ENCODE measurements at places on chromosomes 11 and 22.

GRCh38 chr22:41915035-41915785, at the start of gene SHISA8:
TSS of gene SHISA8 (minus strand) at chr22:41915074. CDS start at chr22:41914667, 407 bp downstream.
- no peak for DNase-seq

DNA sequence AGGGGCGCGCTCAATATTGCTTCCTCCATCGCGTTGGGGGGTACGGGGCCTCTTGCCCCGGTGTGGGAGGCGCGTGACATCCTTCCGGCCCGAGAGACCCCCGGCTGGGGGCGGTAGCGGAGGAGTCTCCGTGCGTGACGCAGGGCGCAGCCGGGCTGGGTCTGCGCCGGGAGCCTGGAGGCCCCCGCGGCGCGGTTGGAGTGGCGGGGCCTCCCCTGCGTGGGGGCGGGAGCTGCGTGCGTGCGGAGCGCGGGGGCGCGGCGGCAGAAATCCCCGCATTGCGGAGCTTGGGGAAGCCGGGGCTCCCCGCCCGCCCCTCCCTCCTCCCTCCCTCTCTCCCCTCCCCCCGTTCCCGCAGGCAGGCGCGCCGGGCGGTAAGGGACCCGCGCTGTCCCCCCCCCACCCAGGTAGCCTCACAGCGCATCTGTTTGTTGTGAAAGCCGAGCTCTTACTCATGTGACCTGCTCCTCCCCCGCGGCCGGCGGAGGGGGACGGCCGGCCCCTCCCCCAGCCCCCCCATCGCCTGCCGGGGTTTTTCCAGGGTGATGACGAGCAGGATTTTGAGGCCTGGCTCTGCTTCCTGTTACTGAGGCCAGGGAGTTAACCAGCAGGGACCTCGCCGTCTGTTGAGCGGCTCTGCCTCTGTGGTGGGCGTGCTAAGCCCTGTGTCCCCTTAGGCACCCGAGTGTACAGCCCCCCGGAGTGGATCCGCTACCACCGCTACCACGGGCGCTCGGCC, 1.6 kb downstream of the PIM3 start:
- DNase-seq: peak; percentile 95

DNA sequence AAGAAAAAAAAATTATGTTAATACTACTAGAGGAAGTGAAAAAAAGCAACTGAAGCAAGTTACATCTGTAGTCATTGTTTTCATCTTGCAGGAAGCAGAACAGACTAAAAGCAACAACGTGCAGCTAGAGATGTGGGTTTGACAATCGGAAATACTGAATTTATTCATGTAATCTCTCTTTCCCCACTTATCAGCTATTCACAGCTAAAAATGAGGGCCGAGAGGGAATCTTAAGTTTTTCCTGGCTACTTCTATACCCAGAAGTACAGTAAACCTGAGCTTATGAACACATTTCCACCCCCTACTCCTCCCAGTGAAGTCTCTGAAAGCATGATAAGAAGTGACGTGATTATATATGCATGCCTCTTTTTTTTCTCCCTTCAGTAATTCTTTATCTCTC, 116.5 kb downstream of the SPON1 start:
- DNase-seq: no peak

DNA sequence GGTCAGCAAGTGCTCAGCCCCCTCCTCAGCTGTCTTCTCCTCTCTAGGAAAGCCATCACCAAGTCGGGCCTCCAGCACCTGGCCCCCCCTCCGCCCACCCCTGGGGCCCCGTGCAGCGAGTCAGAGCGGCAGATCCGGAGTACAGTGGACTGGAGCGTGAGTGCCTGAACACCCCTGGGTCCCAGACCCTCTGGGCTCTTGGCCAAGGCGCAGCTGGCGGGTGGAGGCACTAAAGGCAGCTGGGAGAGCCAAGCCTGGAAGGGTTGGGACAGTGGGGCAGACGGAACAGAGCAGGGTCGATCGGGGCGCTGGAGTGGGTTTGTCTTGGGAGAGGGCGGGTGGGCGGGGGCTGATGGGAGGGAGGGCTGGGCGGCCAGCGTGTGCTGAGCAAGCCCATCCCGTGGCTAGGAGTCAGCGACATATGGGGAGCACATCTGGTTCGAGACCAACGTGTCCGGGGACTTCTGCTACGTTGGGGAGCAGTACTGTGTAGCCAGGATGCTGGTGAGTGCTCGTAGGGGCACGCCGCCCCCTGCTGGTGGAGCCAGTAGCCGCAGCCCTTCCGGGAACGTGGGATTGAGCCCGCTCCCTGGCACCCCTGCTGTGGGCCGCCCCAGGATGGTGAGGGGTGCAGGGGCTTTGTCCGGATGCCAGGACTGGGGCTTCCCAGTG, 14.1 kb upstream of the MDK start:
- DNase-seq: peak; percentile 62

GRCh38 chr22:22593964-22594656, 35.0 kb upstream of the PRAME start:
- peak; percentile 19 for DNase-seq

DNA sequence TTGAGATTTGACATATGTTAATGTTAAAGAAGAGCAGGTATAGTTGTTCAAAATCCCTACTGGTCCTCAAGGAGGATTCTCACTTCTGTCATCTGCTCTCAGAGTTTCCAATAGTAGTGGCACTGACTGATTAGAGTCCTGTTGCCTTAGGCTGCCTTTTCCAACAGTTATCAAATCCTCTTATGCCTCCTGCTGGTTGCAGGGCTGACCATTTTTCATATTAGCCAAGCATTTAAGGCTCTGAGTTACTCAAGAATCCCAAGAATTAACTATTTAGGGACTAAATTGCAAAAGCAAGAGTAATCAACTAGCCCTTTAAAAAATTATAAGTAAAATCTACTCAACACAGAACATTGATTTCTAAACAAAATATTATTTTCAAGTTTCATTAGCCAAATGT, 212.0 kb upstream of the CHORDC1 start:
- no peak for DNase-seq

DNA sequence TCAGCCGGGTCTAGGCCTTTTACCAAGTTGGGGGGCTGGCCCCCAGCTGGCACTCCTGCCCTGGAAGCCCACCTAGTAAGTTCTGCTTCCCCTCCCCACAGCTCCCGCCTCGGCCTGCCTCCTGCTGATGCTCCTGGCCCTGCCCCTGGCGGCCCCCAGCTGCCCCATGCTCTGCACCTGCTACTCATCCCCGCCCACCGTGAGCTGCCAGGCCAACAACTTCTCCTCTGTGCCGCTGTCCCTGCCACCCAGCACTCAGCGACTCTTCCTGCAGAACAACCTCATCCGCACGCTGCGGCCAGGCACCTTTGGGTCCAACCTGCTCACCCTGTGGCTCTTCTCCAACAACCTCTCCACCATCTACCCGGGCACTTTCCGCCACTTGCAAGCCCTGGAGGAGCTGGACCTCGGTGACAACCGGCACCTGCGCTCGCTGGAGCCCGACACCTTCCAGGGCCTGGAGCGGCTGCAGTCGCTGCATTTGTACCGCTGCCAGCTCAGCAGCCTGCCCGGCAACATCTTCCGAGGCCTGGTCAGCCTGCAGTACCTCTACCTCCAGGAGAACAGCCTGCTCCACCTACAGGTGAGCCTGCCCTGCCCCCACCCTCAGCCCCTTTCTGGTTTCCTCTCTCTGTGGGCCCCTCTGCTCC, 7.3 kb downstream of the RTN4RL2 start:
- no peak for DNase-seq

GRCh38 chr22:20645954-20646353, 128.0 kb upstream of the SERPIND1 start:
- DNase-seq: no peak

- DNase-seq: peak; percentile 66
These were observed 1.4 kb upstream of the TCN2 start for GRCh38 chr22:30605449-30606110.

- DNase-seq: peak; percentile 74
These were observed 2.2 kb upstream of the TUT1 start for GRCh38 chr11:62593434-62594044.

GRCh38 chr11:89608234-89608966, 101.7 kb upstream of the TRIM77 start:
- DNase-seq: no peak

DNA sequence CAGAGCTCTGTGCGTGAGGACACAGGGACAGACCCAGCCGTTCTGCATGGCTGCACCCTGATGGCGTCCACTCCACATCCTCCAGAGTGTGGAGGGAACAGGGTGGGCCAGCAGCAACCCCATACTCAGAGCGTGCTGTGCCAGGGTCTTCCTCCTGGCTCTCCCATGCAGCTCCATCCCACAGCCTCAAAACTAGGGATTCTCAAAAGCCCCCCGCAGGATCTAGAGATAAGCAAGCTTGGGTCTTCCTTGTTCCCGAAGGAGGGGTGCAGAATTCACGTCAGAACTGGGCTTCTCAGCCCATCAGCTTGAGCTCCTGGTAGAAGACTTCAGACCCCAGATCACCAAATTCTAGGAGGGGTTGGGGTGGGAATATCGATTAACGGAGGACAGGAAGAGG, 858.8 kb downstream of the TBC1D22A start:
- no peak for DNase-seq

- DNase-seq: no peak
These were observed 1461.9 kb downstream of the TBC1D22A start for GRCh38 chr22:48224332-48224731.

DNA sequence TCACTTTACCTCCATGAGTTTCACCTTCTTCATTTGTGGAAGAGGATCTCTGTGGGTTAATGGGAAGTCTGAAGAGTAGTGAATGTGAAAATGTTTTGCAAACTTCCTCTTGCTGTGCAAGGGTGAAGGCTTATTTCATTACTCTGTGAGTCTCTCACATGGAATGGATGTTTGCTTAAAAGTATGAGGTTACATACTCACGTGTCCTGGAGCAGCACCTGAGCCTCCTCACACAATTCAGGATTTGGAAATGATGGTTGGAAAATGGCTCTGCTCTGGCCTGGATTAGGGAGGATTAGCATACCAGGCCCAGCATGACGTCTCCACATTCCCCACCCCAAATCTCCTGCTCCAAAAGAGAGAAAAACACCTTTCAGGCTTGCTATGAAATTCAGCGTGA, 4.8 kb downstream of the GRAMD1B start:
- no peak for DNase-seq

- DNase-seq: no peak
These were observed 18.1 kb downstream of the CECR2 start for GRCh38 chr22:17387356-17387755.

DNA sequence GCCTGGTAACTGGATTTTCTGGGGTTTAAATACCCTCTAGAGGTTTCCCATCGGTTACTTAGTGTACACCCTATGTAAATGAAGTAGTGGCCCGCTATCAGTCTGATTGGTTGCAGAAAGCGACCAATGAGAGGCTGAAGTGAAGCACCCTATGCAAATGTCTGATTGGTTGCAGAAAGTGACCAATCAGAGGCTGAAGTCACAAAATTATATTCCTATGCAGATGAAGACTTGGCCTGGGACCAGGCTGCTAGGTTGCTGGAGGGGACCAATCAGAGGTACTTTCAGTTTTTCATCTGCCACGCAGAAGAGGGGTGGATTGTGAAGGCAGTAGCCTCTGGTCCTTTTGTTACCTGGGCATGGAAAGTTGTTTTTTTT, 134.8 kb downstream of the TBC1D22A start:
- no peak for DNase-seq

- peak; percentile 77 for DNase-seq
These were observed 2.2 kb upstream of the C11orf16 start for GRCh38 chr11:8934742-8935488.

DNA sequence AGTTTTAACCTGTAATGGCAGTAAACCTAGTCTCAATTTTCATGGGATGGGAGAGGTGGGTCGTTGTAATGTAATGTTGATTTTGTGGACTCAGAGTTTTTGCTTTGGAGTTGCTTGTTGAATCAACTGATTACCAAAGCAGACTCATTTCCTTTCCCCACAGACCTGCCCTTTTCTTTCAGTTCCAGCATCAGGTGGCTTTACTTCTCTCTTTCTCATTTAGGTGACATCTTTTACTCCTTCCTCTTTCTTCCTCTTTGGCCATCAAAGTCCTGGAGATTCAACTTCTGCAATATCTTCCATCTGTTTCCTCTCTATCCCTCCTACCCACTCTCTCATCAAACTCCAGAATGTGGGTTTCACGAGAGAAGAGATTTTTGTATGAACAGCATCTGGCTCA, 313.9 kb downstream of the TMEM135 start:
- no peak for DNase-seq

GRCh38 chr11:17605651-17606122, 58.6 kb downstream of the OTOG start:
- no peak for DNase-seq

DNA sequence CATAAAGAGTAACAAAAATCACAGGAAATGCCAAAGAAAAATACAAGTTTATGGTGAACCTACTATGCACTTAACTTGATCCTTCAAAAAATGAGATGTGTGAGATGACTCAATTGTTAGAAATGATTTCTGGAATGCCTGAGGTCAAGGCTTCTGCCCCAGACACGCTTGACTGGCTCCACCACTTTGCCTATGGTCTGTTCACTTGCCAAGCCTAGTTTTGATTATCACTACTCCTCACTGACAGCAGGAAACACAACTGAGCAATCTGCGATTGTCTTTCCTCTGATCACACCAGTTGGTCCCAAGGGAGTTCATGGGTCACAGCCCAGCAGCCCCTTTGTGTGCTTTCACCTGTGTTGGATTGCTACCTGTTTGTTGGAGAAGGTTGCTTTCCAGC, 20.6 kb upstream of the PRDM10 start:
- DNase-seq: peak; percentile 69

- no peak for DNase-seq
These were observed at the start of gene ASCL2 for GRCh38 chr11:2270322-2271076. TSS of gene ASCL2 (minus strand) at chr11:2270588. CDS start at chr11:2270332, 256 bp downstream.

DNA sequence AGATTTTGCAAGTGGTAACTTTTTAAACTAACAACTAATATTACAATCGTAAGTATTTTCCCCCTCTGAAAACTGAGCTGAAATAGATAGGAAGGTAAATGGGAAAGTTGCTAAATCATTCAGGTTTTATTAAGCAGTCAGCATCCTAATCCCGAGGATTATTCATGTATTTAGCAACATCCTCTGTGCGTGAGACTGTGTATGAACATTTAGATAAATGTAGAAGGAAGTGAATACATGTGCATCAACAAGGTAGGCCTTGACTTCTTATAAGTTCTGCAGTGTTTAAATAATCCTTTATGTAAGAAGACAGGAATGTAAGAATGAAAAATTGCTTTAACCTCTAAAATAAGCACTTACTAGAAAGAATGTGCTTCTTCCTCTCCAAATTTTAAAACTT, 745.9 kb upstream of the TENM4 start:
- no peak for DNase-seq

- DNase-seq: no peak
These were observed 27.8 kb upstream of the CLTCL1 start for GRCh38 chr22:19319281-19319680.

GRCh38 chr22:43992331-43992821, 31.7 kb upstream of the PARVB start:
- peak; percentile 25 for DNase-seq

- DNase-seq: no peak
These were observed 156.7 kb downstream of the CTTN start for GRCh38 chr11:70555078-70555477.

GRCh38 chr11:7251836-7252682, at the start of gene SYT9:
TSS of gene SYT9 (plus strand) at chr11:7251904. CDS start at chr11:7252187, 283 bp downstream.
- peak; percentile 46 for DNase-seq

- no peak for DNase-seq
These were observed 1309.4 kb downstream of the TBC1D22A start for GRCh38 chr22:48071828-48072227.

- no peak for DNase-seq
These were observed 173.4 kb upstream of the SESN3 start for GRCh38 chr11:95404370-95404769.

GRCh38 chr11:107293677-107294344, 163.8 kb downstream of the CWF19L2 start:
- no peak for DNase-seq

- DNase-seq: no peak
These were observed 57.4 kb downstream of the LINC01488 start for GRCh38 chr11:69538854-69539253.
